Activated naive CD4-positive, alpha-beta T cell treated with anti-CD3 and anti-CD28 coated beads for 36 hours (primary cell): ENCODE measurements at places on chromosomes 2 and 18.

DNA sequence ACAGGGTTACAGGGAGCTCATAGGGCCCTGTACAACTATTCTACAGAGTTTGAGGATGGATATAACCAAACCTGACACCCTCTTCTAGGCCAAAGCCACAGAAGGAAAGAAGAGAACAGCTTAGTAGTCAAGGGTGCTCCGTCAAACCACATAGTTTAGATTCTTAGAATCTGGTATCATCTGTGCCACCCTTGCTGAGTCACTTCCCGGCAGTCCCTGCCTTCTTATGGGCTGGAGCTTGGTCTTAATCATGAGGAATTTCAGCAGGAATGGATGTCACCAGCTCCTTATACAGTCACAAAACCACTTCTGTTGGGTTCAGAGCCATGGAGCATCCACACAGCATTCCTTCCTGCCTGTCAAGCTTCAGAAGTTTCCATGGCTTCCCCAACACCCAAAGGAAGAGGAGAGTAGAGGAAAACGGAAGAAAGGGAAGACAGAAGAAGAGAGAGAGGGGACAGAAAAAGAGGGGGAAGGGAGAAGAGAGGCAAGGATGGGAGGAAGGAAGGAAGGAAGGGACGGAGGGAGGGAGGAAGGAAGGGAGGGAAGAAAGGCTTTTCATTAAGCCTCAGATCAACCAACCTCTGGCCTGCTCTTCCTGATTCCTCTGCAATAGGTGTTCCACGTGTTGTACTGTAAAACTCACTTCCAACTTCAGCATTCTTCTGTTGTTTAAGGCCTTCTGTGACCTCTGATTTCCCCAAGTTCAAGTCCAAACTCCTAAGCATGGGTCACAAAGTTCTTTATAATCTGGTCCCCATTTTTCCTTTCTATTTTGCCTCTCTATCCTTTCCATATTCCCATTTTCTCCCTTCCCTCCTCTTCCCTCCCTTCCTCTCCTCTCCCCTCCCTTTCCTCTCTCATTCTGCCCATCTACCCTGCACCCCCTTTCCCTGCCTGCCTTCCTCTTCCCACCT, 246.1 kb upstream of the TNP1 start:
- peak; percentile 27 for DNase-seq

DNA sequence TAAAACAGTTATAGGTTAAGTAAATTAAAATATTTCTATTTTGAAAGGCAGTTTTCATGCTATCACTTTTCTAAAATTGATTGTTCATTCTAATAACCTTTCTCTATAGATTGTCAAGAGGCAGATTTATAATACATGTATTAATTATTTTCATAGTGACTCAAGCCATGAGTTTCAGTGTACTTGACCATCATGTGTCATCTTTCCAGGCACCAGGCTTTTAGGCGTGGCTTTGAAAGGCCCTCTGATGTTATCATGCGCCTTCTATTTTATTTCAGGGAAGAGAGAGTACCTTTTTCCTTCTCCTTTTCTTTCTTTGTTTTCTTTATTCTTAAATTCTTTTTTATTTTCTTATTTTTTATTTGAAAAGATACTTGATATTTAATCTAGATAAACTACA, 128.3 kb upstream of the ETAA1 start:
- DNase-seq: no peak

GRCh38 chr18:41058351-41059125, 896.5 kb upstream of the PIK3C3 start:
- DNase-seq: no peak

- DNase-seq: no peak
Observed at GRCh38 chr2:212494418-212495020, 44.1 kb downstream of the ERBB4 start.

GRCh38 chr2:88139203-88139702, 11.4 kb upstream of the FABP1 start:
- DNase-seq: no peak

GRCh38 chr18:76643996-76644395, 149.0 kb upstream of the ZNF516 start:
- DNase-seq: no peak

GRCh38 chr18:43893001-43893637, 615.8 kb upstream of the SYT4 start:
- DNase-seq: no peak

- no peak for DNase-seq
Observed at GRCh38 chr2:145744541-145745386, 1224.8 kb upstream of the ZEB2 start.

DNA sequence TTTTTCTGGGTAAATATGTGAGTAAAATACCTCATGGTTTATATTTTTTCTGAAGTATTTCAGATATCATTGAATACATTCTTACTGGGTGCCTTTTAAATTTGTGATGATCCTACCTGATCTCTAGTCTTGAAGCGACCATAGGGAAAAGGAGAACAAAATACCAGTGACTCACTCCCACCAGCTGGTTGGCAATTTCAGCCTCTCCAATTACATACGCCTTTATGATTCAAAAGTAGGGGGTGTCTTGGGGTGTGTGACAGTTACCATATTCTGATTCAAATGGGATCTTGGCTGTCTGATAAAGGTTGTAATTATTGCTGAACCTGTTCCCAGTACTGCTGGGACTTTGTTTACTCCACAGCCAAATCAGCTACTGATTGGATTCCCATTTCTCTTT, 175.9 kb upstream of the NXPH2 start:
- DNase-seq: no peak

- DNase-seq: no peak
Observed at GRCh38 chr2:119721462-119721861, 38.3 kb upstream of the PTPN4 start.

DNA sequence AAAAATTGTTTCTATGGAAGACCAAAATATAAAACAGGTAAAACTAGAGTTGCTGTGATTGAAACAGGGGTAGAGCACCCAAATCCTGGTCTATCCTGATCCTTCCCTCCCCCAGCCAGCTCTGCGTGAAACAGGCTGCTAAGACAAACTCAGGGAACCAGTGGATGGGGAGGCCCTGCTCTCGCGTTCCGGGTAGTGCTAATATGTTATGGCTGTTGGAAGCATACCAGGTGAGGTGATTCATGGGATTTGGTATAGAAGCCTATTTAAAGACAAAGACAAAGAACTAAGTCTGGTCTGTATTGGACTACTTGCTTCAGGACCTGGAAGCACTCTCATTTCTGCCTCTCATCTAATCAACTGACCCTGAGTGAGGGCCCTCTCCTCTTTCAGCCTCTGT, 63.0 kb upstream of the CCBE1 start:
- DNase-seq: no peak

DNA sequence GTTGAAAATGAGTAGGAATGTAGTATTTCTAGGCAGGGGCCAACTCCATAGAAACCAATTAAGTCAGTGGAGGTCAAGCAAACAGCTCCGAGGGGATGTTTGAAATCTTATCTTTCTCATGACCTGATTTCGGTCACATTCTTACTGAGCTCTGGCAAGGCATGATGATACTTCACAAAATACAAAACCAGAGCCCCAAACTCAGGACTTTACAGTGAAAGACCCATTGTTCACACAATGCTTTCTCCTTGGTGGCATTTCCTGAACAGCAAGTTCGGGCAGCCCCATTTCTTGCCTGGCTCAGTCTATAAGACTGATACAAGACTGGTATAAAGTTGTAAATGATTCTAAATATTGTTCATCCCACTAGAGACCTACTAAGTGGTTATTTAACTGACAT, 53.3 kb downstream of the LAMA1 start:
- DNase-seq: no peak

- no peak for DNase-seq
Observed at GRCh38 chr18:12520442-12520992, 112.8 kb downstream of the PRELID3A start.

DNA sequence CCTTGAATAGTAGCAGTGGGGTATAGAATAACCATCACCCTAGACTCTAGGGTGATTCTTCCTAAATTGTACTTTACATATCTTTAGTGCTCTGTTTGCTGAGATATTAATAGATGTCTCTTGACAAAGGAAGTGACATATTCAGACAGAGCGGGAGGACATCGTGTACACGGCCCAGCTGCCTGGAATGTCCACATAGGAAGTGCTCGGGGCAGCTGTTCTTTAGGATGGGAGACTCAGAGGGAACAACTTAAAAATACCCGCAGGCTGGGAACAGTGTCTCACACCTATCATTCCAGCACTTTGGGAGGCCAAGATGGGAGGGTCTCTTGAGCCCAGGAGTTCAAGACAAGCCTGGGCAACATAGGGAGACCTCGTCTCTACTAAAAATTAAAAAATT, 206.1 kb downstream of the FAM210A start:
- no peak for DNase-seq

DNA sequence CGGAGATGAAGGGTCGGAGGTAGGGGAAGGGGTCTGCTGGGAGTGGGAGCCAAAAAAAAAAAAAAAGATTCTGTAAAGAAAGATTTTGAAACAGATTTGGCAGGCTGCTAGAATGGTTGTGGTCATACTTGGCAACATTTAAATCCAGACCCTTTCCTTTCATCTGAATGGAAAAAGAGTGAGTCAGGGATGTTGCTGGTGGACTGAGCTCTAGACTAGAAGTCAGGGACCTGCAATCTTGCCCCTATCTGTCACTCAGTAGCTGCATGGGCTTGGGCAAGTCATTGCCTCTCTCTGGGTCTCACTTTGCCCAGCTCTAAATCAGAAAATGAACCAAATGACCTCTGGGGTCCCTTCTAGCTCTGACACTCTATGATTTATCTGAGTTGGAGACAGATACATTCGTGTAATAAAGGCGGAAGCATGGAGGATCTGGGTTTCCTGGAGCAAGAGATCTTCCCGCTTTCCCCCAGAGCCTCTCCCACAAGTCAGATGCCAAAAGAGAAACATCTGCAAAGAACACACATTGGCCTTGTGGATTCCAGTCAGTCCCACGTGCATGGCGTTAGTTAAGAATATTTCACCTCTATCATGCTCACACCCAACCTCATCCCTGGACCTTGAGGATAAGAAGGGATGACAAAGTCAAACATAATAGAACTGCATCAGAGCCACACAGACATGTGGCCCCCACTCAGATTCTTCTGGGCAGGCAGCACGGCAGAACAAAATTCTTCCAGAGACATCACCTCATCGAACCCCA, 58.5 kb downstream of the ADD2 start:
- no peak for DNase-seq

GRCh38 chr2:85537600-85538506, 1.1 kb upstream of the MAT2A start:
- DNase-seq: peak; percentile 46

DNA sequence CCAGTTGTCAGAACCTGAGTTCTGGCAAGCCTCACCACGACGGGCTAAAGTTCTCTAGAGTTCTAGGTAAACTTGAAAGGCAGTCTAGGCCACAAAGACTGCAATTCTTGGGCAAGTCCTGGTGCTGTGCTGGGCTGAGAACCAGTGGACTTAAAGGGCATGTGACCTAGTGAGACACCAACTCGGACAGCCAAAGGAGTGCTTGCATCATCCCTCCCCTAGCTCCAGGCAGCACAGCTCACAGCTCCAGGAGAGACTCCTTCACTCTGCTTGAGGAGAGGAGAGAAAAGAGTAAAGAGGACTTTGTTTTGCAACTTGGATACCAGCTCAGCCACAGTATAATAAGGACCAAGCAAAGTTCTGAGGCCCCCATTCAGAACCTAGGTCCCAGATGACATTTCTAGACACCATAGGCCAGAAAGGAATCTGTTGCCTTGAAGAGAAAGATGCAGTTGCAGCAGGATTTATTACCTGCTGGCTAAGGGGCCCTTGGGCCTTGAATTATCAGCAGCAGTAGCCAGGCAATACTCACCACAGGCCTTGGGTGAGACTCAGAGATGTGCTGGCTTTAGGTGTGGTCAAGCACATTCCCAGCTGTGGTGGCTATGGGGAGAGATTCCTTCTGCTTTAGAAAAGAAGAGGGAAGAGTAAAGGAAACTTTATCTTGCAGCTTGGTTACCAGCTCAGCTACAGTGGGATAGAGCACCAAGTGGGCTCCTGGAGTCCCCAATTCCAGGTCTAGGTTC, 51.8 kb downstream of the UPP2 start:
- DNase-seq: no peak

DNA sequence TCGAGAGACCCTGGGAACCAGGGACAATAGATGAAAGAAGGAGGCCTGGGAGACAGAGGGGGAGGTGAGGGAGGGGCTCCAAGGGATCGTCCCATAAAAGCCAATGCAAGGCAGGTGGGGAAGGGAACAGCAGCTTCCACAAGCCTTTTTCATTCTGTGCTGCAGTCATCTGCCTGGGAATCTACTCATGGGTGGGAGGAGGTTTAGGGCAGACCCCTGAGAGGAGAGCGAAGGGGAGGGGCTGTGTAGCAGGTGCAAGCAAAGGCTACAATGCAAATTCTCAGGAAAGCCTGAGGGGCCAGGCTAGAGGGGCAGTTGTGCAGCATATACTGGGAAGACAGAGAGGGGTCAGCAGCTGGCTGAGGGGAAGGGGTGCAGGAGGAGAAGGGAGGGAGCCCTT, 135.4 kb downstream of the SETBP1 start:
- no peak for DNase-seq

DNA sequence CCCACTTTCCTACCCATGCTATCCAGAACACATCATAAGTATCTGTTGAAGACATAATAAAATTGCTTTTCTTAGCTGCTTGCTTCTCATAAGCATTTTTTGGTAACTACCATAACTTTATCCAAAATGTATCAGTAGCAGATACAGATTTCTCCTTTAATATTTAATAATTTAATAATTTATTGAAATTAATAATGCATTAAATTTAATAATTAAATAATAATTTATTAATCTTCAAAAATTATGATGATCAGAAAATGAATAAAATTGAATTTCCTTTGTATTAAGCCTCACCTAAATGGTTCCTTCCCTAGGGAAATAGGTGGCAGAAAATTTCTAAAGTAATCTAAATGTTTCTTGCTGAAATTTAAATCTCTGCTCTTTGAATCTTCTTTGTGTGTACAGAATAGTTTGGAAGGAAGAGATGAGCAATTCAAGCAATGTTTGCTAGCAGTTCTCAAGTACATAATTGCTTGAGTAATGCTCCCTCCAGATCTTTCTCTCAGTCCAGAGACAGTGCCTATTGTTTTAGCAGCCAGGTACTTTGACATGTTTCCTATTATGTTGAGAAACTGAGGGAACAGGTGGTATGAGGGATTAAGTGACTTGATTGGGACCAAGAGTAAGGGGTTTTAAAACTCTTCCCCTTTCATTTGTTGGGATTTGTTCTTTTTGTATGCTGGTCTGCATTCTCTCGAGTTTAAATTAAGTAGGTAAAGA, 123.1 kb upstream of the CYP26B1 start:
- DNase-seq: no peak

GRCh38 chr2:40213071-40213470, 238.8 kb downstream of the SLC8A1 start:
- no peak for DNase-seq

DNA sequence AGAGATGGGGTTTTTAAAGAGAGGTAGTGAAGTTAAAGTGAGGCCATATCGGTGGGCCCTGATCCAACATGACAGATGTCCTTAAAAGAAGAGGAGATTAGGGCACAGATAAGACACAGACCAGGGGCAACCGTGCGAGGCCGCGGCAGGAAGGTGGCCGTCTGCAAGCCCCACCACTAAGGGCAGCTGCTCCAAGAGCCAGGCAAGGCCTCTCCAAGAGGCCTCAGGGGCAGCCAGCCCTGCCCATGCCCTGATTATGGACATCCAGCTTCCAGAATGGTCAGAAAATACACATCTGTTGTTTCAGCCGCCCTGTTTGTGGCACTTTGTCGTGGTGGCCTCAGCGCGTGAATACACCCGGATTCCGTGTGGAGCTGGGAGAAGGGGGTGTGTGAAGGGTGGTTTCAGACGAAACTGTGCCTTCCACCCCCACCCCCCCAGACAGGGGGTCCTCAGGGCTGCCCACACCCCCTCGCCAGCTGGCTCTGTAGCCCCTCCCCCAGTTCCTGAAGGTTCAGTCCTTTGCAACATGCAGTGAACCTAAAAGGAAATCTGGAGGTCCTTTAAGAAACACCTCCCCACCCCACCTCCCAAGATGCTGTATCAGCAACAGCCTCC, 74.1 kb upstream of the SMAD7 start:
- no peak for DNase-seq
